ENCODE measurements at places on chromosomes 12 and 14.

GRCh38 chr14:34678306-34678705 is 36.1 kb downstream of the CFL2 start:
- DNase-seq = no peak

GRCh38 chr12:90253136-90253535 is 544.5 kb upstream of the ATP2B1 start:
- no peak for DNase-seq

GRCh38 chr12:26576266-26576665 is 256.7 kb downstream of the ITPR2 start:
- DNase-seq = no peak

- no peak for DNase-seq
Observed at GRCh38 chr12:95548056-95548538, 3.2 kb downstream of the USP44 start.

- no peak for DNase-seq
Observed at GRCh38 chr14:80202888-80203562, 8.3 kb downstream of the DIO2 start.

DNA sequence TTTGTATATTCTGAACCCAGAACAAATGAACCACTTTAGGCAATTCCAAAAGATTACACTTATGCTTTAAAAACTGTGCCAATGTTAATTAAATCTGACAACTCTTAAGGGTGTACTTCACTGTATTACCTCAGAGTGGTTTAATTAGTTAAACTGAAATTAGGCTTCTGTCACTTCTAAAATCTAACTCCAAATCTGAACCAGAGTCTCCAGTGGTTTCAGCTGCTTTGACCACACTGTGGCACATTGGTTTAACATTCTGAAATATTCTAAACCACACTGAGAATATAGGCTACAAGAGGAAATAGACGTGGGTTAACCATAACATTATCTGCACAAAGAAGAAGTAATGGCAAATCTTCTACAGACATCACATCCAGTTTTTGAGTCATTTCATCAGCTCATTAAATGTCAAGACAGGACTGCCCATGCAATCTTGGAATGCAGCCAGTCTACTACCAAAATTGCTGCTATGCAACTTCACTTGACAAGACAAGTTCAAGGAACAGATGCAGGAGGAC is 94.8 kb downstream of the LRP6 start:
- DNase-seq = no peak

- DNase-seq = no peak
Observed at GRCh38 chr14:65906344-65906743, 493.8 kb downstream of the FUT8 start.

- DNase-seq = no peak
Observed at GRCh38 chr14:63747846-63748245, 20.0 kb upstream of the SGPP1 start.

GRCh38 chr14:103206023-103206481 is 82.8 kb downstream of the TNFAIP2 start:
- DNase-seq = no peak

DNA sequence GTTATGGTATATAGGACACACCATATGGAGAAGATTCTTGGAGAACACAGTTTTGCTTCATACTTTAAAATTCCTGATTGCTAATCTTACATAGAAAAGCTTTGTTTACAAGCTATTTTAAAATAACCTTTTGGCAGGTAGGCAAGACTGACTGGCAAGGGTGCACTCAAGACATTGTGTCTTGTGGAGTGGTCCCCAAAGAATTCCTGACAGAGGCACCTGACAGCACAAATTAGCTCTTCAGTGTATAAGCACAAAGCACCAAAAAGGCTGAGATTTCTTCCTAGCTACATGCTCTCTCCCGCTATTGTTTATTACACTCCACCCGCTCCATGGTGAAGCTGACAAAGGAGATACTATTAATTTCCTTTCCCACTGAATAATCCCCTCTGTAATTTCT is 139.4 kb downstream of the MON2 start:
- DNase-seq = no peak

DNA sequence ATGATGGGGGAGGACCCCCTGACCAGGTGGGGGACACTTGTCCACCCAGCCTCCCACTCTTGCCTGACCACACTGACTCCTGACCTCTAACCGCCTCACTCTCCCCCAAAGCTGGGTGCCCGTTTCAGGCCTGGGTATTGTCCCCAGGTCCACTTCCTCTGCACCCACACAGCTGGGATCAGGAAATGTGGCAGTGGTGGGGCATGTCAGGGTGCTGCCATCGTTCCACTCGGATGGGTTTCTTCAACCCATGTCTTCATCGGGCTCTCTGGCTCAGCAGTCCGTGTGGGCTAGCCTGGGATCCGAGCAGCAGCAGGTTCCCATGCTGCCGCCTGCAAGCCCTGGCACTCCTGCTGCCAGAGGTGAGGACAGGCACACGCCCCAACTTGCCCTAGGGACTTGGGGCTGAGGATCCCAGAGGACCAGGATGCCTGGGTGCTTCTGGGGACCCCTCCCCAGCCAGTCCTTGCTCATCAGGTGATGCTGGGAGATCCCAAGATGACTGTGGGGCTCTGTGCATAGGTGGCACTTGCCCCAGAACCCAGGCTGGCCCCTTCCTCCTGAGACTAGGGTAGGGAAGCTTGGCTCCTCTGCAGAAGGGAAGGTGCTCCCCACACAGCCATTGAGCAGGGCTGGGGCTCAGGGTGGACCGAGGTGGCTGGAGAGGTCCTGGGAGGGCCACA is 2.9 kb upstream of the CLBA1 start:
- no peak for DNase-seq

GRCh38 chr12:88496891-88497371 is 83.3 kb downstream of the KITLG start:
- DNase-seq = no peak

GRCh38 chr14:53016491-53016890 is 65.6 kb upstream of the FERMT2 start:
- DNase-seq = no peak

- no peak for DNase-seq
Observed at GRCh38 chr12:91139286-91139685, 28.0 kb upstream of the LUM start.

DNA sequence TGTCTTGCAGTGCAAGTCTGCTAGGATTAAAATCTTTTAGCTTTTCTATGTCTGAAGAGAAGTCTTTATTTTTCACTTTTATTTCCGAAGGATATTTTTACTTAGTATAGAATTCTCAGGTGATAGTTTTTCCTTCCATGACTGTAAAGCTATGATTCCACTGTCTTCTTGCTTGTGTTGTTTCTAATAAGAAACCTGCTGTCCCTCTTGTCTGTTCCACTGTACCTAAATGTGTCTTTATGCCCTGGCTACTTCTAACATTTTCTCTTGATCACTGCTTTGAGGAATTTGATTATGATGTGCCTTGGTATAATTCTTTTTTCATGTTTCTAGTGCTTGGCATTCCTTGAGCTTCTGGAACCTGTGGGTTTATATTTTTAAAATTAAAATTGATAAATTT is 228.7 kb downstream of the CACNA1C start:
- no peak for DNase-seq

GRCh38 chr14:61051051-61051450 is 70.0 kb downstream of the SLC38A6 start:
- DNase-seq = no peak

DNA sequence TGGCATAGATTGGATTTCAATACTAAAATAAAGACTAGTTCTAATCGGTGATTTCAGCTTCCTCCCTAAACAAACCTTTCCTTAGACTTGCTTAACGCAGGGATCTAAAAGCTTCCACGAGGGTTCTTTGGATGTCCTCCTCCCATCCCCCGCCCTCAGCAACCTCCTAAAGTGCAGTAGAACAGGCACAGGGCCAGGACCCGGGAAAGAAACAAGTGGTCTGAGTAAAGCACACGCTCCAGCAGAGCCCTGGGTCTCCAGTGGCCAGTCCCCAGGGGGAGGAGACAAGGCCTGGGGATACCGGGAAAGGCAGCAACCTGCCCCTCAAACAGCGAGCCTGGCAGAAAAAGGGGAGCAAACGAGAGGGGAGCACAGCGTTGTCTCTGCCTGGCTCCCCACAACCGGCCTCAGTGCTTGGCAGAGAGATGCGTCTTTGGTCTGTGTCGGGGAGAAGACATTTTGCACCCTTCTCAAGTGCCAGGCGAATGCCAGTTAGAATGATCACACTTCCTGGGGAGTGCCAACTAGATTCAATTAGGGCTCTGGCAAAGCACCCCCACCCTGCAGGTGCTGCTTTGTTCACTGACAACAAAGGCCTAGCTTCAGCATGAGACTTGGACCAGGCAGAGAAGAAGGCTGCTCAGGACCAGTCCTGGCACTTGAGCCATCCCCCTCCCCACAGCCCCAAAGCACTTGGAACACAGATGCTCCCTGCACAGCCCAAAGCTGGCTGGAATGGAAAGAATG is 17.1 kb upstream of the SLC6A12 start:
- DNase-seq = no peak

- DNase-seq = no peak
Observed at GRCh38 chr14:35818346-35819115, 7.6 kb upstream of the BRMS1L start.

DNA sequence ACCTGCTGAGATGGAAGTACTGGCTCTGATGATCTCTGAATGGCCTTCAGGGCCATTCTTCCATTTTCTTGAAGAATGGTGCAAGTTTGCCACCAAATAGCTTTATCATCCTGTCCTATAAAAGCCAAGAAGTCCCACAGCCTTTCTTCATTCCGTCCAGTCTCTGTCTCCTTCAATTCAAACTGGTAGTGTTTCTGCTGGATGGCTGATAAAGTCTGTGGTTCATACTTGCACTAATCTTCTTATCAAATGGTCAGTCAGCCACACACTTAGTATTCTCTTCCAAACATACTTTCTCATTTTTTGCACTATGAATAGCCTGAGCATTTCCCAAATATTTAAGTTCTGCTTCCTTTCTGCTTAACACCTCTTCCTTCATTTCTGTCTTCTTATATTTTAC is 39.4 kb upstream of the BEGAIN start:
- DNase-seq = no peak

DNA sequence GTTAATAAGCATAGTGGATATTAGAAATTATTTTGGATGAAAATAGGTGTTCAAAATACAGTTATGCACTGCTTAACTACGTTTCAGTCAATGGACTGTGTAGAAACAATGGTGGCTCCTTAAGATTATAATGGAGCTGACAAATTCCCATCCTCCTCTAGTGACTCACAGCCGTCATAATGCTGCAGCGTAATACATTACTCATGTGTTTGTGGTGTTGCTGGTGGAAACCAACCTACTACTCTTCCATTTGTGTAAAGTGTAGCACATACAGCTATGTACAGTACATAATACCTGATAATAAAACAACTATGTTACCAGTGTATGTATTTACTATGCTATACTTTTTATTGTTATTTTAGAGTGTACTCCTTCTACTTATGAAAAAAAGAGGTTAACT is 111.2 kb upstream of the TMCC3 start:
- no peak for DNase-seq

- no peak for DNase-seq
Observed at GRCh38 chr12:10119066-10119465, 10.9 kb downstream of the CLEC7A start.

DNA sequence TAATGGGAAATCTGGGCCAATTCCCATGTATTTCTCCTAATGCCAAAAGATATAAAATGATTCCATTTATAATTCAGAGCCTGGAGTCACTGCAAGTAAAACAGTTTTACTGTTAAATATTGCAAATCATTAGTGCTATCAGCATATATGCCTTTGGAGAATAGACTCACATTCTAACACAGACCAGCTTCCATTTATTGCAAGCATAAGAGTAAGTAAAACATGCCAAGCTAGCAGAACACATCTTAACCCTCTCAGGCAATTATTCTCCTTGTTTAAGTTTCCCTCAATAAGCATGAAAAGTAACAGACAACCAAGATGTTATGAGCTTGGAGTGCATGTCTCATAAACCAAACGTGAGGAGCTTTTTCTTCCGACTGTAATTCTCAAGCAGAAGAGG is 173.9 kb upstream of the GRIP1 start:
- DNase-seq = no peak

- no peak for DNase-seq
Observed at GRCh38 chr12:104357421-104357952, 53.9 kb downstream of the EID3 start.

DNA sequence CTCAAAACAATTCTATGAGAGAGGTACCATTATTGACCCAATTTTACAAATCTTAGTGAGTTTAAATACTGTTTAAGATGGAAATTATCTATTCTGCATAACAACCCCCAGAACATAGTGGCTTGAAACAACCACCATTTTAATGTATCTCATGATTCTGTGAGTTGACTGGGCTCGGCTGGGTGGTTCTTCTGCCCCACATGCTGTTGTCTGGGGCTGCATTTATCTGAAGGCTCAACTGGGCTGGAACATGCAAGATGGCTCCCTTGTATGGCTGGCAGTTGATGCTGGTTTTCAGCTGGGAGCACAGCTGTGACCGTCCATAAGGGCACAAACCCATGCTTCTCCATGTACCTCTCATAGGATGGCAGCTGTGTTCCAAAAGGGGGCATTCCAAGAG is 82.2 kb downstream of the DRAM1 start:
- no peak for DNase-seq

- no peak for DNase-seq
Observed at GRCh38 chr12:50799908-50800307, 36.0 kb downstream of the ATF1 start.

DNA sequence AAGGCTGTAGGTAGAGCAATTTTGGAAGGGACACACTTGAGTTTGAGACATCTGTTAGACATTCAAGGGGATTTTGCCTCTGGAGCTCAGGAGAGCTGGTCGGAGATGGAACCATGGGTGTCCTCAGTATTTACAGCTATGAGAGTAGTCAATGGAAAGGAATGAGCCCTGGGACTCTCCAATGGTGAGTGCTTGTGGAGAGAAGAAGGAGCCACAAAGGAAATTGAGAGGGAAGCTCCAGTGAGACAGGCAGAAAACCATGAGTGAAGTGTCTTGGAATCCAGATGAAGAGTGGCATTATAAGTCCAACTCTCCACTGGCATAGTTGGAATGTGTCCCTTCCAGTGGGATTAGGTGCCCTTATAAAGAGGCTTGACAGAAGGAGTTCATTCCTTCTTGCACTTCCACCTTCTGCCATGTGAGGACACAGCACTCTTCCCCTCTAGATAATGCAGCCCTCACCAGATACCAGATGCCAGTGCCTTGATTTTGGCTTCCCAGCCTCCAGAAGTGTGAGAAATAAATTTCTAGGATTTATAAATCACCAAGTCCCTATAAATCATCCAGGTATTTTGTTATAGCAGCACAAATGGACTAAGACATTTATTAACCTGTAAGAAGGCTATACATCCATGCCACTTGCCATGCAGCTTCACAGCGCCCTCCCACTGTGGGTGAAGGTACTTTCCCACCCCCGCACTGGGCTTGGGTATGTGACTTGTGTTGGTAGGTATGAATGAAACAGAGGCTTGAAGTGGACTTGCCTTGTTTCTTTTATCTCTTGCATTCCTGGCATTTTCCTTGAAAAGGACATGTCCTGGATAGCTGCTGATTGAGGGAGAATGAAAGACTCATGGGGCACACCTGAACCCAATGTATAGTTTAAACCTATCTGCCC is 27.3 kb downstream of the LLPH start:
- DNase-seq = no peak

DNA sequence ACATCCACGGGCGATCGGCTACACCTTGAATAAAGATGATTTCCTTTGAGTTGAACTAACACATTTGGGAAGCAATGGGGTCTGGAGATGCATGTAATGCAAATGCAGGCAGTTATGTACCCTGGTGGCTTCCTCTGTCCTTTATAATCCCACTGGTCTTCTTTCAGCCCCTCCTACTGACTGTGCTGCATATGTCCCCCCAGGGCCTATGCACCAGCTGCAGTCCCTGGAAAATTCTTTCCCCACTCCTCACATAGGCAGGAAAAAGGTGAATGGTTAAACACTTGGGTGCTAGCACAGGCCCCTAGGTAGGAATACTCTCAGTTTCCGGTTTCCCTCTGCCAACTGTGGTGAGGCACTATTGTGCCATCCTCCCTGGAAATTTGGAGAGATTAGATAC is 294.8 kb upstream of the SOX5 start:
- DNase-seq = no peak

All from stimulated activated CD4-positive, alpha-beta T cell treated with anti-CD3 and anti-CD28 coated beads, Interleukin-1b, Interleukin-23, amount 100 ng/mL, for 1 hour (primary cell).